Ovary (tissue), 10 donors: ENCODE measurements at places on chromosomes 3 and 15. TPM values are rescaled to one million over a fixed set of nuclear protein-coding genes. Genes with fewer than 3 reads are reported as not detected.

MESP2 gene
- total RNA-seq: not detected

ROPN1 gene
- not detected for total RNA-seq

SCN11A gene
- total RNA-seq: 0.08 TPM

CPLX3 gene
- total RNA-seq: not detected

SLC22A14 gene
- total RNA-seq: not detected

ADAMTS9 gene
- total RNA-seq: 29.9 TPM

ITPR1 gene
- total RNA-seq: 146 TPM

AMIGO3 gene
- 2.0 TPM for total RNA-seq

CCR8 gene
- not detected for total RNA-seq

DNA sequence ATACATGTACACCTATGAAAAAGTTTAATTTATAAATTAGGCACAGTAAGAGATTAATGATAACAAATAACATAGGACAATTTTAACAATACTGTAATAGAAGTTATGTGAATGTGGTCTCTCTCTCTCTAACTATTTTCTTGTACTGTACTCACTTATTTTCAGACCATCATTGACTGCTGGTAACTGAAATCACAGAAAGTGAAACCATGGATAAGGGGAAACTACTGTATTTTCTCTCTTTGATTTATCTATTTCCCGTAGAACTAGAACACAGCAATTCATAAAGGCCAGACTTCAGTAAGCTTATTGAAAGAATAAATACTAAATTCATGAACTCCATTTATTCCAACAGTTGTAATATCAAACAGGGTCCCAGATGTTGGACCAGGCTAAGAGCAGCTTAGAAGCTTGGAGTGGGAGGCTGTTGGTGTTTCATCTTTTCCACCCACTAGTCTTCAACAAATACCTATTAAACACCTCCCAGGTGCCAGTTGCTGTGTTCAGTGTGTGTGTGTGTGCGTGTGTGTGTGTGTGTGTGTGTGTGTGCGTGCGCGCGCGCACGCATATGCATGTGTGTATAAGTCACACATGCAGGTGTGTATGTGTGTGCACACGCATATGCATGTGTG lies 235.4 kb downstream of the FOXP1 start:
- no peak for DNase-seq

- DNase-seq: no peak
Observed at GRCh38 chr3:29064085-29064484, 216.8 kb upstream of the RBMS3 start.

DNA sequence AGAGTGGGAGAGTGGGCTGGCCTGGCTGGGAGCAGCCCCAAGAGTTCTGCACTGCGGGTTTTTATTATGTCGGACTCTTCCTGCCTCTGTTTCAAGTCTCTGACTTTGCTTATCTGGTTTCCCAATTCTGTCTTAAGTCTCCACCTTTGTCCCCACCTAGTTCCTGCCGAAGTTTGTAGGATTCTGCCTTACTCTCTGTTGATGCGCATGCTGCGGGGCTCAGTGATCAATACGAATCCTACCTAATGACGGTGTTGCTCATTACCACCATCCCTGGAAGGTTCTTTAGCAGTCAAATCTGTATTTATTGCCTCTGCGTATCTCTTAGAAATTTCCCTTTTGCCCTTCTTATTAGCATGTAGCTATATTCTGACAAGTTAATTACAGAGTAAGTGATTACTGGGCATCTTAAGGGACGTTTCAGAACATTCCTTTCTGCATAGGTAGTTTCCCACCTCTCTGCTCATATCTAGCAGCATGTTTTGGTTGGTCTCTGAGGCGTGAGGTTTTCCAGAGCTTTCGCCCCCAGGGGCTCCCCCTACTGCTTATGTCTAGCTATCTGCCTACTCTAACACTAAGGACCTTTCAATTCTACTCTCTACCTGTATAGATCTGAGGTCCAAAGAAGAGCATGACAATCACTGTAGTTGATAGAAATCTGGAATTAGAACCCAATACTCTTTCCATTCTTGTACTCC lies 236.0 kb upstream of the EIF1B start:
- no peak for DNase-seq

DNA sequence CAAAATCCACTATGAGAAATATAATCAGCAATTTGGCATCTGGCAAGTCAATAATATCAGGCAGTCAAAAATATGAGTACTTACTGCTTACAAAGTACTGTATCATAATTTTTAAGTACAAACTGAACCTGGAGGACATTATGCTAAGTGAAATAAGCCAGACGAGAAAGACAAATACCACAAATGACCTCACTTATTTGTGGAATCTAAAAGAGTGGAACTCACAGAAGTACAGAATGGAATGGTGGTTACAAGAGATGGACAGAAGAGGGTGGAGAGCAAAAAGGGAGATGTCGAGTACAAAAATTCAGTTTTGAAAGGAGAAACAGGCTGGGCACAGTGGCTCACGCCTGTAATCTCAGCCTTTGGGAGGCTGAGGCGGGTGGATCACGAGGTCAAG lies 12.4 kb downstream of the PCYT1A start:
- DNase-seq: no peak

- no peak for DNase-seq
Observed at GRCh38 chr15:62607643-62608042, 434.9 kb upstream of the TPM1 start.

DNA sequence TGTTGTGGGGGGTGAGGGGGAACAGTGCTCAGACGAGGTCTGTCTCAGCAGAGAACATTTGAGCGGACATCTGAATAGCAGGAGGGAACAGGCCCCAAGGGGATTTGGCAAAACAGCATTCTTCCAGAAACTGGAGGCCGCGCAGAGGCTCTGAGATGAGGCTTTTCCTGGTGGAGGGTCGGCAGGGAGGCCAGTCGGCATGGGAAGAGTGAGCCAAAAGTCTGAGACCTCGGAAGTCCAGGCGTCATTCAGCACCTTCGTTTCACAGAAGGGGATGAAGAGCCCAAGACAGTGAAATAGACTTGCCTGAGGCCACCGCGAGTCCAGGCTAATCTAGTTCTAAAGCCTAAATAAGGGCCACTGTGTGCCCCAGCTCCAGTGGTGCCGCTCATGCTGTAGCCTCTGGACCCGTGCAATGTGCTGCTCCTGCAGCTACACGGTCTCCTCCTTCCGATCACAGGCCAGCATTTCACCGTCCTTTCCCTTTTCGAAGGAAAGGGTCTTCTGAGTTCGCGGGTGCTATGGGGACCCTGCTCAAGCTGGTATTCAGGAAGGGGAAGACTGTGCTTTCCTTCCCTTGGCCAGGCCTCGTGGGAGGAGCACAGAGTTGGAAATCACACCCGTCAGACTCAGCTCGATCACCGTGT lies 24.4 kb downstream of the LSM3 start:
- DNase-seq: no peak

GRCh38 chr3:189790658-189791057 lies 159.5 kb downstream of the TP63 start:
- DNase-seq: no peak

GRCh38 chr15:63107895-63108546 lies 13.6 kb upstream of the LACTB start:
- peak; percentile 41 for DNase-seq

GRCh38 chr3:173531602-173532001 lies 134.1 kb downstream of the NLGN1 start:
- no peak for DNase-seq

GRCh38 chr3:155037508-155038202 lies 42.5 kb upstream of the MME start:
- DNase-seq: no peak

GRCh38 chr3:150453353-150453752 lies 45.3 kb downstream of the TSC22D2 start:
- no peak for DNase-seq

DNA sequence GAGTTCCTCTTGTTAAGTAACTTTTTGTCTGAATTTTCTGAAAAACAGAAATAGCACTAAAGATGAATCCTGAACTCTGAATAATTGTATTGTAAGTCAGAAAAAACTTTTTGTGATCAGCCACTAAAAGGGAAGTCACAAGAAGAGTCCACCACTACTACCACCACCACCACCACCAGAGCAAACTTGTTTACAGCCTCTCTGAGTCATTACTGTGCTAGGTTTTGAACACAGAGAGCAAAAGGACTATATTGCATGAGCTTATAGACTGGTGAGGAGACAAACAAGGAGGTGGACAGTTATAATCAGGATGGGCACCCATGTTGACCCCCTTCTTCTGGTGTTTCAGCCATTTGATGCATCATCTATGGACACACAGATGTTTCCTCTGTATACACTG lies 141.7 kb downstream of the IL5RA start:
- no peak for DNase-seq

GRCh38 chr3:135141160-135141559 lies 346.1 kb downstream of the EPHB1 start:
- no peak for DNase-seq
